ENCODE measurements at places on chromosomes 2 and 18.
A peak's percentile ranks its signal among the peaks of the same experiment; 100 is the strongest.

- no peak for DNase-seq
Observed at GRCh38 chr2:28547223-28547860, 51.5 kb downstream of the PLB1 start.

DNA sequence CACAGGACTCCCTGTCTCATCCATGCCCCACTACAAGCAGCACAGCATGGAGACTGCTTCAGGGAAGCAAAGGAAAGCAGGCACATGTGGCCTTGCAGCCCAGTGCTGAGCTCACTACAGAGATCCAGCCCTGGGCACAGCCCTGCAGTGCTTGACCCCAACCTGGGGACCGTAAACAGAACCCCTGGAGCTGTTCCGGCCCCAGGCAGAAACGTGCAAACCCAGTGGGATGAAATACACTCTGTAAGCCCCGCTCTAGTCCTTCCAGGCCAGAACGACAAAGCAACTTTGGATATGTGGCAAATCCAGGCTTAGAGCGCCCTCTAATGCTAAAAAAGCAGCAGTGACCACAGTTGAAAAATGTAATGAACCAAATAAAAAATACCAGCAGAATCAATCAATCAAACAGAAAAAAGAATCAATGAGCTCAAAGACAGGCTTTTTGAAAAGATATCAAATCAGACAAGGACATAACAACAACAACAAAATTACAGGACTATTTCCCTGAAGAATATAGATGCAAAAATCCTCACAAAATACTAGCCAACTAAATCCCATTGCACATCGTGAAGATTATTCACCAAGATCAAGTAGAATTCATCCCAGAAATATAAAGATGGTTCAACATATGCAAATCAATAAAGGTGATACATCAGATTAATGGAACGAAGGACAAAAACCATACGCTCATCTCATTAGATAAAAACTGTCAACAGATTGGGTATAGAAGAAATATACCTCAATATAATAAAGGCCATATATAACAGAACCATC is 45.6 kb downstream of the ZNF519 start:
- DNase-seq, result peak; percentile 54

DNA sequence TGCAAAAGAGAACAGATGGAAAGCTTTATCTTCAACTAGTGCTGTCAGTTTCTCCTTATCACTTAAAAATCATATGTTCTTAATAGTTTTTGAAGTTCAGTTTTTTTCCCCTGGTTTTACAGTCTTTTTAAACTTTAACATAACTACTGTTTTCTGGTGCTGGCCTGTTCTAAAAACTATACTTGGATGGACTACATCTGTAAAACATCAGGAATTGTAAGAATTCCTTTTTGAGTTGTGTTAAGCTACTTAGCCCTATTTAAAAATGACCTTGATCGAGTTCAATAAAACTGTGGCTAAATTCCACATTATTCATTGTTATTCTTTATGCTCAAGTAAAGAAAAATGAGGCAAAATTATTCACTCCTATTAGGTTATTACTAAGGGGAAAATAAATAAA is 397.7 kb downstream of the NUP35 start:
- DNase-seq, result no peak

DNA sequence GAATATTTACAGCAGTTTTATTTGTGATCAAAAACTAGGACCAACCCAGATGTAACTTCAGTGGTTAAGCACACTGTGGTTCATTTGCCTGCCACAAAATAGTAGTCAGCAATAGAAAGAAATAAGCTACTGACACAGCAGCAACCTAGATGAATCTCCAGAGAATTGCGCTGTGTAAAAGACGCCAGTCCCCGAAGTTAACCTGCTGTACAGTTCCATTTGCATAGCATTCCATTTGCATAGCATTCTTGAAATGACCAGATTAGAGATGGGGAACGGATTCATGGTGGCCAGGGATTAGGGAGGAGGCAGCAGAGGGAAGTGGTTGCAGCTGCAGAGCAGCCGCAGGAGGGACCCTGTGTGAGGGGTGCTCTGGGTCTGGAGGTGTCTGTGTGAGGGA is 39.3 kb upstream of the NFATC1 start:
- no peak for DNase-seq

GRCh38 chr2:239881031-239881471 is 144.1 kb downstream of the NDUFA10 start:
- no peak for DNase-seq

DNA sequence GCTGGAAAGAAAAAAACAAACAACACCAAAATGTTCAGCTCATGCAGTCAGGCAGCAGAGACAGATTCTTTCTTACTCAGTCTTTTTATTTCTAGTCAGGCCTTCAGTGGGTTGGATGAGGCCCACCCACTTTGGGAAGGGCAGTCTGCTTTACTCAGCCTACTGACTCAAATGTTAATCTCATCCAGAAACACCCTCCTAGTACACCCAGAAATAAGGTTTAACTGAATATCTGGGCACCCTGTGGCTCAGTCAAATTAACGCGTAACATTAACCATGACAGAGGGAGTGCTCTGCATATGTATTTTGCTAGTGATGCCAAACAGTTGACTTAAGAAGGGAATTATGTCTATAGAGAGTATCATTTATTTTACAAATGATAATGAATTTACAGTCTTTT is 401.6 kb downstream of the PARD3B start:
- no peak for DNase-seq

DNA sequence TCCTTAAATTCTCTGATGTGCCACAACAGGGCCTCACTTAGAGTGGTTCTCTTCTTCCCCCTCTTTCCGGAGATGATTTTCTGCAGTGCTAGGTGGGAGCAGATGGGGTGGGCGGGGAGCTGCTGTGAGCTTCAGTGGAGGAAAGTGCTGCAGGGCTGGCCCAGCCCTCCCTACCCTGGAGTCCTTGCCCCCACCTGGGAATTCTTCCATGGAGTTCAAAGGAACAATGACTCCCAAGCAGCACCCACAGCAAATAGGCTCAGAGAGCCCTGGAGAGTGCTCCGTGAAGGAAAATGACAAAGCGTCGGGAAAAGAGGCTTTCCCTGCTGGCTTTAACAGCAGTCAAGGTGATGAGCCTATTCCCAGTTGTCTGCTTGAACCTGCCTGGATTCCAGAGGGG is 28.8 kb downstream of the LOXHD1 start:
- DNase-seq, result no peak

DNA sequence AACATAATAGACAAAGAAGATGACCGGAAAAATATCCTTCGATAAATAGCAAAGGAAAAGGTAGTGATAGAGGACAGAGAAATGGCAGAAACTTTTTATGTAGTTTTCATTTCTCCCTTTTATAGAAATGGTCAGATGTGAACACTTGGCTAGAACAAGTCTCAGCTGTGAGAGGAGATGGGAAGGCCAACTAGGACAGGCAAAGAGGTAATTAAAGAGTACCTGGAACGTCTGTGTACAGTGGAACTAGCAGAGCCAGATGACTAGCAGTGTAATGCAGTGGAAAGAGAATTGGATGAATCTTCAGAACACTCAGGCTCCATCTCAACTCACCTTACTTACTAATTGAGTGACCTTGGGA is 69.2 kb downstream of the NABP1 start:
- no peak for DNase-seq

DNA sequence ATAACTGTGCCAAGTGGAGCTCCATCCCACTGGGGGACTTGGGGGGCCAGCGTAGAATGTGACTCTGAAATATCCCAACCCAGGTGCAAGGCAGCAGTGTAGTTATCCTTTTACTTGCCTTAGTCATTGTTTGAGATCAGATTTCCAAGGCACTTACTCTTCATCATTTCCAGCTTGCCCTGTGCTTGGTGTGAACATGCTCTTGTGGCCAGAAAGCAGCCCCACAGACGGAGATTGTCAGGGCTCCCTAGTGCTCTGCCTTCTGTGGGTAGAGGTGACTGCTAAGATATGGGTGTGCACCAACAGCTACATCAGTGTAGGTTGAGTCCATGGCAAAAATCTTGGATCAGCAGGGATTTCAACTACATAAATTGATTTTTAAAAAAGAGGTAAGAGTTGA is 2010.0 kb upstream of the PIK3C3 start:
- DNase-seq, result no peak

DNA sequence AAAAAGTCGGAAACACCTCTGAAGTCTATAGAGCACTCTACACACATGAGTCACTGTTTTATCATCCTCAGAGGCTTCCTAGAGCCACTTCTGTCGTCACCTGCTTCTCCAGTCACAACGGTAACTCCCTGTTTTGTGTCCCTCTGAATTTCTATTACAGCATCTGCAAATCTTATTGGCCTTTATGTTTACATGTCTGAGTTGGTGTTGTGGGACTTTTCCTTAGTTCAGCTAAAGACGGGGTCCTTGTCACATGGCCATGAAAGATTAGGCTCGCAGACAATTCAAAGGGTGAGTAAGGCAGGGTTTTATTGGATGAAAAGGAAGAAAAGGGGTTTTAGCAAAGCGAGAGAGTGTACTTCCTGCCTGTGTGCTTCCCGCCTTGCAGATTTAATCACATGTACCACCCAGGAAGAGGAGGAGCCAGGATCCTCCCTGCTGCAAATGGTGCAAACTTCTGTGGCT is 185.6 kb downstream of the LPIN1 start:
- peak; percentile 75 for DNase-seq

- no peak for DNase-seq
Observed at GRCh38 chr2:101672047-101672446, 25.5 kb upstream of the MAP4K4 start.

- no peak for DNase-seq
Observed at GRCh38 chr2:231134910-231135655, 10.2 kb upstream of the HTR2B start.

DNA sequence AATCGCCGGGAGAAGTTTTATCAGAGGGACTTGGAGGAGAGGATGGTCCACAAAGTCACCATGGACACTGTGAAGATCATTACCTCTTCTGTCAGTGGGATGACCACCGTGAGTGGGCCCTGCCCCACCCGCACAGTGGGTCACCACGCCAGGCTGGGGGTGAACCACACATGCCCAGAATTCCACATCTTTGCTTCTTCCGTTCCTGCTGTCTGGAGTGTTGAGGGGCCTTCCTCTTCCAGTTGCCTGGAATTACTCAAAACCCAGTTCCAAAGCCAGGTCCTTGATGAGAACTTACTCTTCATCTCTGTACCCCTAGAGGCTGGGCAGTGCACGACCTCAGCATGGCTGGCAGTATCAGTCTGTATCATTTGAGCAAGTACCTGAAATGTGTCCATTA is 22.1 kb downstream of the MROH2A start:
- no peak for DNase-seq

GRCh38 chr2:95261602-95262001 is 12.6 kb upstream of the PROM2 start:
- DNase-seq, result no peak

- DNase-seq, result no peak
Observed at GRCh38 chr2:122055521-122055931, 300.1 kb downstream of the TSN start.

DNA sequence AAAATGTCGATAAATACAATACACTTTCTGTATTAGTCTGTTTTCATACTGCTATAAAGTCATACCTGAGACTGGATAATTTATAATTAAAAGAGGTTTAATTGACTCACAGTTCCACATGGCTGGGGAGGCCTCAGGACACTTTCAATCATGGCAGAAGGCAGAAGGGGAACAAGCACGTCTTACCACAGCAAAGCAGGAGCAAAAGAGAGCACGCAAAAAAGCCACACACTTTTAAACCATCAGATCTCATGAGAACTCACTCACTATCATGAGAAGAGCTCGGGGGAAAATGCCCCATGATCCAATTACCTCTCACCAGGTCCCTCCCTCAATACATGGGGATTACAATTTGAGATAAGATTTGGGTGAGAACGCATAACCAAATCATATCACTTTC is 256.7 kb downstream of the ANAPC1 start:
- DNase-seq, result no peak

DNA sequence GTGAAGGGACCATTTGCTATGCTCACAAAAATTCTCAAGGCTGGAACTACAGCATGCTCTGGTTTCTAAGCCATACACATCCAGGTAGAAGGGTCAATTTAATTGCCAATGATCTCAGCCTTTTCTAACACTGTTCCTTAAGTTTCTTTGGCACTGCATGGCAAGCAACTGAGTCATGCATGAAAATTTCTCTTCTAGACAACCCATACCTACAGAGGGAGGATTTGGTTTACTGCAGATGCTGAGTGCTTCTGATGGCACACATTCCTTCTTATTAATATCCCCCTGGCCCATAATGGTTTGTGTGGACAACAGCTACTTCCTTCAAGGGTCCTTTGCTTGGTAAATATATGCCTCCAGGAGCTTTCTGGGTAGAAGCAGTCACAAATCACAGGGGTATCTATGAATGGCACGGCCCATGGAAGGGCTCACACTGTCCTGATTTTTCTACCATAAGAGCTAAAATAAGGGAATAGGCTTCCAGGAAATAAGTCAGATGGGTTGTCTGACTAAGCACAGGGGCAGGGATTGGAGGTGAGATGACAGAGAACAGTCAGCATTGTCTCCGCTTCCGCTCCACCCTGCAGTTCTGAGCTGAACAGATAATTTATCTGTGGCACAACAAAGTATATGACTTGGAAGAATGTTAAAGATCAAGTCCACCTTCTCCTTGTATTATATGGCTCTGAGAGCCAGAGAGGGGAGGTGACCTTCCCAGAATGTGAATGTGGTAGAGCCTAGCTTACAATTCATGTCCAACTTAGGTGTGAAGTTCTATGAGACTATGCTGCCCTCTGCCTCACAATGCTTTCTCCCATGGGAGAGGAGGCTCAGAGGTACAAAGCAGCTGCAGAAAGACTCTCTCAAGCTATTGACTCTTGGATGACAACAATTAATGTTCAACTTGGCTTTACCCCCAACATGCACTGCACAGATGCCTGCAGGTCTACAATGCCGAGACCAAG is 199.2 kb upstream of the TNP1 start:
- no peak for DNase-seq

DNA sequence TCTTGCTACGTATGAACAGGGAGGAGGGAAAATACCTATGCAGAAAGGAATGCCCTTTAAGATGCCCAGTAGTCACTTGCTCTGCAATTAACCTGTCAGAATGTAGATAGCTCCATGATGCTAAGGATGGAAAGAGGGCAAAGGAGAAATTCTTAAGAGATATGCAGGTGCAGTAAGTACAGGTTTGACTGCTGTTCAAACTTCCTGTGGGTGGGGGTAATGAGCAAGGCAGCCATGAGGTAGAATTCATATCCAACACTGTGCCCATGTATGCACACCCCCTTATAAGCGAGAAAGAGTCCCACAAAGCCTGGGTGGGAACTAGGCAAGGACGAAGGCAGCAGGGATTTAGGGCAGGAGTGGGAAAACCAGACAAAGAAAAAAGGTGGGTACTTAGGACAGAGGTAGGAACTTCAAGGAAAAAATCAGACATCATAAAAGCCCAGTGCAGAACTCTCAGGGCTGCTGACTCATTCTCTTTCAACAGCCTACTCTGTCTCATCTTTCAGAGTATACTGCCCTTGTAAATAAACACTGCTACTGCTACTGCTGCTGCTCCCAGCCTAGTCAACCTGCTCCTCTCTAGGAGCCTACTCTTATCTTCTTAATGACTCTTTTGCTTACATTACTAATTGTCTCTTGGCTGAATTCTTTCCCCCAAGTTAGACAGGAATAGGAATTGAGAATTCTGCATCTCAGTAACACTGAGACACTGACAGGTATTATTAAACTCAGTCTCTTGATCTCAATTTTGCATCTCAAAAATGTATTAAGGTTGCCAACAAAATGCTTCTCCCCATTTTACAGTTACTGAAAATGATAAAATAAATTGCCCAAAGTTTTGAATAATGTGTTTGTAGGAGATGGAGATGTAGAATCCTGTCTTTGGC is 189.0 kb downstream of the PTH2R start:
- DNase-seq, result peak; percentile 40

Measured in SHP77 (cell line).